ENCODE measurements at places on chromosomes 7 and 10.

DNA sequence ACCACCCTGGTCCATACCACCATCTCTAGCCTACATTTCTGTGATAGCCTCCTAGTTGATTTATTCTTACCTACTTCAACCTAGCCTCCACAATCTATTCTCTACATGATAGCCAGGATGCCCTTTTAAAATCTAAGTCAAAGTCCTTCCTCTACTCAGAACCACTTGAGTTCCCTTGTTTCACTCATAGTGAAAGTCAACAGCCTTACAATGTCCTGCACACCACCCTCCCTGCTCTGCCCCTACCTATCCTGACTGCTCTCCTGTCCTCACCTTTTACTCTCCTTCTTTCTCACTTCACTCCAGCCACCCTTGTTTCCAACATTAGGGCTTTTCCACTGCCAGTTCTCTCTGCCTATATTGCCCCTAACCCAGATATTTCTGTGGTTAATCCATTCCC is 146.7 kb downstream of the GRM3 start:
- no peak for DNase-seq

GRCh38 chr7:123755338-123755737 is 6.5 kb upstream of the WASL start:
- no peak for DNase-seq

- no peak for DNase-seq
These were observed 114.1 kb downstream of the VIPR2 start for GRCh38 chr7:159030490-159031134.

GRCh38 chr7:89994483-89994882 is 159.8 kb upstream of the STEAP1 start:
- DNase-seq, result no peak

DNA sequence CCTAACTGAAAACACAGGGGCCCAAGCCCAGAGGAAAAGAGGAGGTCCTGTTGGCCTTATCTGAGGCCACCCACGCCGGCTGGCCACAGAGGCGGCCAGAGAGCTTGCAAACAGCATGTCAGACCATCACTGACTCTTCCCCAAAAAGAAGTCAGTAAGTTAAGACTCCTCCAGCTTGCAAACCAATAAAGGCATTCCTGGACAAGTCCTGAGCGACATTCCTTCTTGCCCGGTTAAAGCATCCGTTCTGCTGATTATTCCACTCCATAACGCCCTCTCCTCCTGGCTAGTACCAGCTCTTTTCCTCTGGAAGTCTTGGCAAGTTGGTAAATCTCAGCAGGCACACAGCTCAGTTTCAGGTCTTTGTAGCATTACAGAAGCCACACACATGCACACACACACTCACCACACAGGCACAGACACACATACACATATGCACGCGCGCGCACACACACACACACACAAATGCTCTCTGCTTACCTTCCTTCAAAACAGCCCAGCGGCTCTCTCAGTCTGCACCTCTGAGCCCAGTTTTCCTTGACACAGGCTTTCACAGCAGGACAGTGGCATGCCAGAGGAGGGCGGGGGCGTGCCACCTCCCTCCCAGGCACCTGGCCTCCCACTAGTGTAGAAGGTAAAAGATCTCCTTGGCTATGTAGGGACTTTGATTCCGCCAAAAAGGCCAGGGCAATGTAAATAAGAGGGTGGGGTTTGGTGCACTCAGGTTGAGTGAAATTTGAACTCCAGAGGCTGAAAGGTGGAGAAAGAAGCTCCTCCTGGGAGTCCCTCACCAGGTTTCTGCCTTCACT is 201.4 kb downstream of the TNS3 start:
- DNase-seq, result no peak

GRCh38 chr10:114970515-114970914 is 32.5 kb downstream of the TRUB1 start:
- DNase-seq, result no peak

- no peak for DNase-seq
These were observed 3.8 kb downstream of the KMT2E start for GRCh38 chr7:105017657-105018365.

- DNase-seq, result no peak
These were observed 24.0 kb downstream of the KCNMA1 start for GRCh38 chr10:77613476-77614130.

DNA sequence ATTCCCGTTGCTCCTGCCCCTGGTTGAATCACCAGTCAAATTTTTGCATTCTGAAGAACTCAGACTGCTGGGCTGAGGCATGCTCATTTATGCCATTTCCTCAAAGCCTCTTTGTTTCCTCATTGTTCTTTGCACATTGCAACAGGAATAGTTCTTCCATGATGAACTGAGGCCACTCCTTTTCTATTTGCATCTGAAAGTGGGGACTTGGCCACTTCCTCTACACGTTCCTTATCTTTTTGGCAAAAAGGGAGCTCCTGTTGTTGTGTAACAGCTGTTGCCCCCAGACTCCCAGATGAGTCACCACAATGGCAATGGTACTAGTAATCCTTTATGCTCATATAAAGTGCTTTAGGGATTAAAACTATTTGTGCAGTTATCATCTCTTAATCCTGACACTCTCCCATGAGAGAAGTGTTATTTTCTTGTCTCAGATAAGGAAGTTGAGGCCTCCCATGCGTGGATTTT is 20.1 kb upstream of the ITPRID1 start:
- no peak for DNase-seq

DNA sequence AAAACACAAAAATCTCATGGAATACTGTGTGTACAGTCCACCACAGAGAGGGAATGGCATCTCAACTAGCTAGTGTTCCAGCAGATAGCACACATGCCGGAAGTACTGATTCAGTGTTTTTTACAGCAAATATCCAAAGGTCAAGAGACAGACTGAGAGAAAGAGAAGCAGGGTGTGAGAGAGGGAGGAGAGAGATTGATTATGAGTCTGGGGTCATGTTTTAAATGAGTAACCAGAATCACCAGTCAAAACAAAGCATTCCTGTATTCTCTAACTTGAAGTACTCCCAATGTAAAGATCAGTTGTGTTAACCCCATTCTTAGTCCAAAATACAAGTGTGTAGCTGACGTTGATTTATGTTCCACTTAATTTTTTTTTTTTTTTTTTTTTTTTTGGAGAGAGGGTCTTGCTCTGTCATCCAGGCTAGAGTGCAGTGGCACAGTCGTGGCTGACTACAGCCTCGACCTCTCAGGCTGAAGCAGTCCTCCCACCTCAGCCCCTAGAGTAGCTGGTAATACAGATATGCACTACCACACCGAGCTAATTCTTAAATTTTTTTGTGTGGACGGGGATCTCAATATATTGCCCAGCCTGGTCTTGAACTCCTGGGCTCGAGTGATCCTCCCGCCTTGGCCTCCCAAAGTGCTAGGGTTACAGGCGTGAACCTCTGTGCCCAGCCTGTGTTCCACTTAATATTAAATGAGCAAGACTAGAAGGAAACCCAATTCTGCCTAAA is 114.2 kb downstream of the TAF3 start:
- no peak for DNase-seq

- no peak for DNase-seq
These were observed 143.0 kb upstream of the TCF7L2 start for GRCh38 chr10:112807013-112807412.

DNA sequence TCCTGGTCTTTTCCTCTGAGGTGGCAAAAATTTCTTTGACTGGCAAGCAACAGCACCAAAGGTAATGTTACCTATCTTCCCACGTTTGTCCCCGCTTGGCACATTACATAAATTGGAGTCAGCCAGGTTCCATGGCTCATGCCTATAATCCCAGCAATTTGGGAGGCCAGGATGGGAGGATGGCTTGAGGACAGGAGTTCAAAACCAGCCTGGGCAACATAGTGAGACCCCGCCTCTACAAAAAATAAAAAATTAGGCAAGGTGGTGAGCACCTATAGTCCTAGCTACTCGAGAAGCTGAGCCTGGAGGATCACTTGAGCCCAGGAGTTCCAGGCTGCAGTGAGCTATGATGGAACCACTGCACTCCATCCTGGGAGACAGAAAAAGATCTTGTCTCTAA is 139.5 kb downstream of the IDE start:
- DNase-seq, result no peak

DNA sequence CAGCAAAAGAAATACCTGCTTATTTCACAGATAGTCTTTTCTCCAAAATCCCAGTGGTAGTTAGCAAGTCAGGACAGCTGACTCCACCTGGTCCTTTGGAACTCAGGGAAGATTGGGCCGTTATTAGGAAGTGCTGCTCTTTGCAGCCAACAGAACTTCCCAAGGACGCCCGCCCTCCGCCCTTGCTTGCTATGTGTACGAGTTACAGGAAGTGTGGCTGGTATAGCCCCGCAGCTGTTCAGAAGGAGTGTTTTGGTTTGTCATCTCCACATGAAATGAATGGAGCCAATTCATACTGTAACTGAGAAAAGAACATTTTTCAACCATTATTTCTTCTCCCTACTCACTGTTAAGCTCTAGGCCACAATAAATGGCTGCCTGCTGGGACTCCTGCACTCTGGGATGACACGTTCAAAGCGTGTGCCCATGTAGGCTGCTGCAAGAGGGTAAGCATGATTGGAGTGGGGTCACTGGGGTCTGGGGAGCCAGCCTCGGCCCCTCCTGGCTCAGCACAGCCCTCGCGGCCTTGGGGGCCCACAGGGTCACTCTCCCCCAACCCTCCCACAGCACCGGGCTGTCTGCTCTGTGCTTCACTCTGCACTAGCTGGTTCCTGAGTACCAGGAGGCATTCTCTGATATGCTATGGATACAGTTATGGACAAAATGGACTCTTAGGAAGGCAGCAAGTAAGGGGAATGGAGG is 244.0 kb downstream of the EBF3 start:
- no peak for DNase-seq

GRCh38 chr10:104328646-104328895 is 9.7 kb downstream of the ITPRIP start:
- no peak for DNase-seq

DNA sequence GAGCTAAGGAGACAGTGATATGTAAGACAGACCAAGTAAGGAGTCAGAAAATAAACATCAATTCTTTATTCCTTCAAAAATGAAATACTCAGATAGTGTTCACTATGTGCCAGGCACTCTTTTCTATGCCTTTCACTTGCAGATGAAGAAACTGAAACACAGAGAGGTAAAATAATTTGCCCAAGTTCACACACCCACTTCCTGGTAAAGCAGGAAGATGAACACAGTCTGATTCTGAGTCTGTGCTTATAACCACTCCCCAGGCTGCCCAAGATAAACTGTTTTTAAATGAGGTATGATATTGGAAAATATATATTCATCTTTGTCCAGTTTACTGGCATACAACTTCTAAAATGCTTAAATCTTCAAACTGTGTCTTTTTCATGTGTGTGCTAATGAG is 294.4 kb upstream of the NPVF start:
- no peak for DNase-seq

GRCh38 chr10:80454513-80455460 is 677 bp downstream of the TSPAN14 start:
- DNase-seq, result no peak

DNA sequence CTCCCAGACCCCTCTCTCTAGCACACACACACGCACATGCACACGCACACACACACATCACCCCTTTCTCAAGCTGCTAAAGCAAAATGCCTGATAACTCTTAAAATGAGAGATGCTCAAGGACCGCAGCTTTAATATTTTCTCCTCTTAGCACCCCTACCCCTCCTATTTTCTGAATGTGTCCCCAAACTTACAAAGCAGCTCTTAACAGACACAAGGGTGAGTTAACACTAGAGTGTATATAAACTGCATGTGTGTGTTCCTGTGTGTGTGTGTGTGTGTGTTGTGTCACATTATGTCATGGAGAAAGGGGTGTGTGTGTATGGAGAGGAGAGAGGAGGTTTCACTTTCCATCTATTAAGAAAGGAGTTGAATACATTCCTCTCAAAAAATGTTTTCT is 1.3 kb downstream of the PTN start:
- DNase-seq, result no peak

DNA sequence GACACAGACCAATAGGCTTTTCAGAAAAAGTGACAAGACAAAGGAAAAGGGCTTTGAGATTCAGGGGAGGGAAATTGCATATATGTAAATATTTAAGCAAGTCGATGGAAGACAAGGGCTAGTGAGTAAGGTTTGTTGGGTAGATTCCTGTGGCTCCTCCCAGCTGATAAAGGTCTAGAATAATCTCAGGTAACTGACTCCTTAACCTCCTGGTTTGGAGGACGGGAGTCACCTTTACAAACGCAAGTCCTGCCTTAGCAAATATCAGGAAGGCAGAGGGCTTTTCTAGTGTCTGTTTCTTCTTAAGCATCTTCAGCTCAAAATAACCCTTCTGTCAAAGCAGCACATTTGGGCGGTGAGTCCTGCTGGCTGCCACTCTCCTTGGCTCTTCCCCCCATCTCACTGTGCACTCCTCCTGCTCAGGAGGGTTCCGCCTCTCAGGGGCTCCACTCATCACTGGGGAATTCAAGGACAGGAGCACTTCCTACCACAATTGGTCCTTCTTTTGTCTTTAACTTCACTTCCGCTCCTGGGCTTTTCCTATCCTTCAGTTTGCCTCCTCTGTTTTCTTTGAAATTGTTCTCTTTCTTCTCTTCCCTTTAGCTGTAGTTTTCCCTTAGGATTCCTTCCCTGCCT is 496.3 kb upstream of the KLF6 start:
- no peak for DNase-seq

- no peak for DNase-seq
These were observed 95.5 kb downstream of the INPP5A start for GRCh38 chr10:132632851-132633684.

GRCh38 chr7:131328377-131329175 is 900 bp downstream of the MKLN1 start:
- no peak for DNase-seq

DNA sequence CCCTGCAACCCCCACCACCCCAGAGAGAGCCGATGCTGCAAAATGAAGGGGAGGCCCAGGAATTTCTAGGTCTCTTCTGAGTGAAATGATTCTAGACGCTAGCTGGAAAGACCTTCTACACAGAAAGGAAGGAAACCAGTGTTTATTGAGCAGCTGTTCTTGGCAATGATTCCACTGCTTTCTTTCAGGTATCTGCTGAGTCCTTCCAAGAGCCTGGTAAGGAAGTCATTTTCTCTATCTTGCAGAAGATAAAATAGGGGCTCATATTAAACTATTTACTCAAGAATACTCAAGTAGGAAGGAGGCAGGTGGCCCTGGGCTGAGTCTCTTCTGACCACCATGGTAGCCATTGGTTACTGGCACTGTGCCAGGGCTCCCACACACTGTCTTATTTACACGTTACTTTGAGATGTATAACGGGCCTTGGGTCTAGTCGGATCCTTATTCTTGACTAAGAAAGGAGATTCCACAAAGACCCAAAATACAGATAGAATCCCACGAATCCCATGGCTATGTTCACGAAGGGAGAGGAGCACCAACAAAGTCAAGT is 112.1 kb downstream of the GALNT11 start:
- no peak for DNase-seq

DNA sequence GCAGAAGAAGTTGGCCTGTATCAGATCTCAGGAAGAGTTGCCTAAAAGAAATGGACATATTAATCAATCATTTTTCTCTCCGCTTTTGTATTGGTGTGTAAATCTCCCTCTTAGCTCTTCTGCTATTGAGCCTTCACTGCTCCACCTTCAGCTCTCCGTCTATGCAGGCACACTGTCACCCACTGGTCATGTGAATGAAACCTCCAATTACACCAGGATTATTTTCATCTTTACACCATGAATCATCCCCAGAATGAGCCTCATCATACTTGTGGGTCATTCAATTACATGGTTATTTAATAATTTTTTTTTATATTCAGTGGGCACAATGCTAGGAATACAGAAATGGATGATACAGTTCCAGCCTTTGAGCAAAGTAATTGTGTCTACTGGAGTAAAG is 92.6 kb downstream of the LRRC4 start:
- DNase-seq, result no peak

Data from stimulated activated CD8-positive, alpha-beta memory T cell treated with anti-CD3 and anti-CD28 coated beads, Interleukin-4, amount 100 ng/mL, for 1 hour (primary cell).